ENCODE measurements at places on chromosomes 7 and 10.

GRCh38 chr10:82318534-82318933, 443.5 kb downstream of the NRG3 start:
- DNase-seq: no peak

DNA sequence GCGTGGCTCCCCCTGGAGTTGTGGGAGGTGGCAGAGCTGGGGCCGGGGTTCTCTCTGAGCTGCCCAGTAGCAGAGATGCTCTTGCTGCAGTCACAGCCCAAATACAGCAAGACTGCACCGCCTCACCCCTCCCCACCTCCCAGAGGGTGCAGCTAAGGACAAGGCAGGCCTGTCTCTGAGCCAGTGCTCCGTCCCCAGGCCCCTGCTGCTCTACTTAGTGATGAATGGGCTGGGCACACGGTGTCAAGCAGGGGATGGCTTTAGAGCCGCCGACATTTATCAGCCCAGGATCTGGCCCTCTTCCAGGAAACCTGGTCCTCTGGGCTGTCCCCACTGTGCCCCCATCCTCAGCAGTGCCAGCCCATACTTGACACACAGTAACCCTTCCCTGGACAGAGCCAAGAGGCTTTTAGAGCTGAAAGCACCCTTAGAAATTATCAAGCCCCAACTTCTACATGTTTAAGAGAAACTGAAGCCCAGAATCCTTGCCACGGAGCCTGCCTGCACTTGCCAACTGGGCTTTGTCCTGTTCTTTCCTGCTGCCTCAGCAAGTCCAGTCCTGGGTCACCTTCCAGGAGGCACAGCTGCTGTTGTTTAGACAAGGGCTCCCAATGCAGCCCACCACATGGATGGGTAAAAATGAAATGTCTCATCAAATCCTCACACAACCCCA, 137.1 kb upstream of the UNC5B start:
- DNase-seq: peak; percentile 76

GRCh38 chr10:26854524-26854923, 6.2 kb downstream of the ABI1 start:
- no peak for DNase-seq

- DNase-seq: no peak
These were observed 45.3 kb upstream of the RAPGEF5 start for GRCh38 chr7:22402250-22402649.

DNA sequence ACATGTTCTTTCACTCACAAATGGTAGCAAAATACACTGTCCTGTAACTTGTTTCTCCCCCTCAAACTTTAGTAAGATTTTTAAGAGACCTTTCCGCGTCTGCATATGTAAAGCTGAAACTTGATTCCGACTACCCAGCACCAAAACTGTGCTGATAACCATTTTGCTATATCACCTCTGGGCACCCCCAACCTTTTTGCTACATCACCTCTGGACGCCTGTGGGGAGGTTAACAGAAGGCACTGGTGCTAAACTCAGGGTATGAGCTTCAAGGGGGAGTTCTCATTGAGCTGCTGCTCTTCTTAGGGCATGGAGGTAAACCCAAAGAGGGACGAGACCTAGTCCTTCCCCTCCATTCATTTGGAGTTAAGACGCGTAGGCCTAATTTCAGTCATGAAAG, 67.6 kb upstream of the NFE2L3 start:
- DNase-seq: no peak

DNA sequence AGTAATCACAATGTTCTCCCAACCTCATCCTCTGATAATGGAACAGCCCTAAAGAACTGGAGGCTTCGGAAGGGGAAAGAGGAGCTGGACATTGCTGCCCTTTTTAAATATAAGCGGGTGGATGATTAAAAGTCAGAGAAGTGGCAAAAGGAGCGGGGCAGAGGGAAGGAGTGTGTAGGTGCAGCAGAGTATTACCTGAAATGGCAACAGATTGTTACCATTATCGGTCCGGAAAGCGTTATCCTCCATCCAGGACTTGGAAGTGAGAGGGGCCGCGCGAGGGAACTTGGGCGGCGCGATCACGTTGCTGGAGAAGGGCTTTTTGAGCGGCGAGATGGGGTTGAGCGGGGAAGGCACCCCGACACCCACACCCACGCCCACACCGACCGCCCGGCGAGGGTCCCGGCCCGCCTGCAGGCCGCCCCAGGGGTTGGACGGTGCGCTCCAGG, 51.7 kb downstream of the CPEB3 start:
- DNase-seq: peak; percentile 19

GRCh38 chr7:108004220-108005142, 1.5 kb upstream of the LAMB1 start:
- DNase-seq: no peak

DNA sequence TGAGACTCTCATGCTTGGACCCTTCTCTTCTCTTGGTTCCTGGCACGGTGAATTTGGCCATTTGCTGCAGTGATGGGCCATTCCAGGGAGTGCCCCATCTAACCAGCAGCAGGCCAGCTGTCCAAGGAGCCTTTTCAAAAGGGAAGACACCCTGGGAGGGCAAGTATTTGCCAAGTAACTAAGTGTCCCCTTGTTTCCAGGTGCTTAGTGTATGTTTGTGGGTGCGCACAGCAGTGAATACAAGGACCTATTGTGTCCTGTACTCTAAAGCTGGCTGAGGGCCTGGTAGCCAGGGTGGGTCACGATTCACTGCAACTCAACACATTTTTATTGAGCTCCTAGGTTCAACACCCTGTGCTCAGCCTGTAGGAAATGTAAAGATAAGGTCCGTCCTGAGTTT, 348.8 kb downstream of the RNLS start:
- no peak for DNase-seq

GRCh38 chr7:143460271-143460979, 17.2 kb downstream of the TAS2R60 start:
- no peak for DNase-seq

DNA sequence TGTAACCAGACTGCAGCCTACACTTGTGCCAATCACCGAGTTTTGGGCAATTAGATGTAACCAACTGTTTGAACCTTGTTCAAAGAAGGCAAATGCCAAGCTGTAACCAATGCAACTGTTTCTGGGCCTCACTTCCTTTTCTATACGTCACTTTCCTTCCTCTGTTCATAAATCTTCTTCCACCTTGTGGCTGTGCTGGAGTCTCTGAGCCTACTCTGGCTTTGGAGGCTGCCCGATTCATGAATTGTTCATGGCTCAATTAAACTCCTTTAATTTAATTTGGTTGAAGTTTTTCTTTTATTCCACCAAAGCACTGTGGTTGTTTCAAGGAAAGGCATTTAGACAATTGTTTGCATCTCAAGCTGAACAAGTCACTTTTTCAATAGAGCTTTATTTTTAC, 43.5 kb upstream of the UCN3 start:
- DNase-seq: no peak

GRCh38 chr7:52269669-52270068, 765.8 kb upstream of the POM121L12 start:
- DNase-seq: no peak

- no peak for DNase-seq
These were observed 54.3 kb upstream of the KCND2 start for GRCh38 chr7:120218712-120219111.

- no peak for DNase-seq
These were observed 9.5 kb downstream of the AKR1E2 start for GRCh38 chr10:4835494-4835918.

DNA sequence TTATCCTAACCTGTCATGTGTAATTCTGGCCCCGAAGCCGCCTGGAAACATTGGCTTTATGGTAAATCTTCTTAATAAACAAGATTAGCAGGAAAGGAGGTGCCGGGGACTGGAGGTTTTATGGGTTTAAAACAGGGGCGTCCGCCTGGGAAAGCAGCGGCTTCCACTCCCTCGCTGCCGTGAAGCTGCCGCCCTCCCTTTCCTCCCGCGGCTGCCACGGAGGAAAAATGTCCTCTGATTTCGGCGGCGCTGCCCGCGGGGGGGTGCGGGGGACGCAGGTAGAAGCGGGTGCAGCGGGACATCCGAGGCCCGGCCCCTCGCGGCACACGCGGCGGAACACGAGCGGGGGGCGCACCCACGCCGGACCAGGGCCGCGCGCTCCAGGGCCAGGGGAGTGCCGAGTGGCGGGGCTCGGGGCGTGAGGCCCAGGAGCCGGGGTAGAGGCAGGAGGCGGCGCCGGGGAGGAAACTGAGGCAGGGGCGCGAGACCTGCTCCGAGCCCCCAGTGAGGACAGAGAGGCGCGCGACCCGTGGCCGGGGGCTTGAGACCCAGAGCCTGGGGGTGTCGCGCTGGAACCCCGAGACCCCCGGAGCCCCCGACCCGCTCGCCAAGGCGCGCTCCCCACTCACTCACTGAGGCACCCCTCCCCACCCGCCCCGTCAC, 993 bp downstream of the PTPRN2 start:
- no peak for DNase-seq

DNA sequence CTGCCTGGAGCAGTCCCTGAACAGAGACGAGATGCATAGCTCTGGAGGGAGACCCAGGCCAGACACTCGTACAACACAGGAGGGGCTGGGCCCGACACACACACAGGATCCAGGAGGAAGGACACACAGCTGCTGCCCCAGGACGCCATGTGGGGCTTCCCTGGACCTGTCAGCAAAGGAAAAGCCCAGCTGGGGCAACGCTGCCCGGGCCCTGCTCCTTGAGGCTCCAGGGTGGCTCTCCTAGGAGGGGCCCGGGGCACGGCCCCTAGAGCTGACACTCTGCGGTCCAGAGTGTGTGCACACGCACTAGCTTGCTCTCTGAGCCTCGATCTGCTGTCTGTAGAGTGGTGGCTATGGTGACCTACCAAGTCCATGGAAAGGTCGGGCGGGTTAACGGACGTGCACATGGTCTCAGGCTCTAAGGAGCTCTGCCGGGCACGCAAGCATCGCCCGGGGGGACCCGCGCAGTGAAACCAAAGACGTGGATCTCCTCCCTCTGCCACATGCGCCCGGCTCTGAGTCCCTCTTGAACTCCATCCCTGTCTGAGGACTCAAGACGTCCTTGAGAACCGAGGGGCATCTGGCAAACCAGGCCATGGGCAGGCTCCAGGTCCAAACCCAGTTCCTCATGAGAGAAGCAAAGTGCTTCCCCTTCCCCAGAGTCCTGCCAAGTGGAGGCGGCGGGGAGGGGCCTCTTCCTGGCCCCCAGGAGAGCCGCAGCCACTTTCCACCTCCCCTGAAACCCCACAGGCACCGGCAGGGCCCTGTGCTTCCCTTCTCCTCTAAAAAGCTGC, 279.0 kb downstream of the ELFN1 start:
- peak; percentile 42 for DNase-seq

DNA sequence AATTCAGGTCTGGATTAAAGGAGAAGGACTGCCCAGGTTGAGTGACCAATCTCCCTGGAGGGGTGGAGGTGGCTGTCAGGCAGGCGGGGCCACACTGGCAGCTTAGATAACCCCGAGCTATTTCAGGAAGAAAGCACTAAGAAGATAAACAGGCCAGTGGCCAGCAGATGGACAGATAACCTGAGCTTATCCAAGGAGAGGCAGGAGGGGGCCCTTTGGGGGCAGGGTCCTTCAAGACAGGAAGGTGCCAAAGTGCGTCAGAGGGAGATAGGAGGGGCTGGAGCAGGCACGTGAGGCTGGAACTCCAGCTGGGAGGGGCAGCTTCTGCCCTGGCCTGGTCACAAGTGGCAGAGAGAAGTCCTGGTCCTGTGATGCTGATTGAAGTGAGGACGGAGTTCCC, 29.8 kb upstream of the PODXL start:
- peak; percentile 83 for DNase-seq

- DNase-seq: no peak
These were observed 66.5 kb downstream of the RAB11FIP2 start for GRCh38 chr10:117980216-117980615.

- DNase-seq: no peak
These were observed 260.0 kb upstream of the NRP1 start for GRCh38 chr10:33594475-33594874.

- no peak for DNase-seq
These were observed 17.3 kb downstream of the CCDC3 start for GRCh38 chr10:12984165-12984747.

- DNase-seq: no peak
These were observed 127.0 kb downstream of the ATE1 start for GRCh38 chr10:121800831-121801230.

- DNase-seq: no peak
These were observed 453.8 kb upstream of the ANKRD30A start for GRCh38 chr10:36671607-36672006.

GRCh38 chr7:66306243-66306642, 101.1 kb downstream of the TPST1 start:
- DNase-seq: no peak

GRCh38 chr7:134307320-134307719, 9.4 kb downstream of the SLC35B4 start:
- no peak for DNase-seq

DNA sequence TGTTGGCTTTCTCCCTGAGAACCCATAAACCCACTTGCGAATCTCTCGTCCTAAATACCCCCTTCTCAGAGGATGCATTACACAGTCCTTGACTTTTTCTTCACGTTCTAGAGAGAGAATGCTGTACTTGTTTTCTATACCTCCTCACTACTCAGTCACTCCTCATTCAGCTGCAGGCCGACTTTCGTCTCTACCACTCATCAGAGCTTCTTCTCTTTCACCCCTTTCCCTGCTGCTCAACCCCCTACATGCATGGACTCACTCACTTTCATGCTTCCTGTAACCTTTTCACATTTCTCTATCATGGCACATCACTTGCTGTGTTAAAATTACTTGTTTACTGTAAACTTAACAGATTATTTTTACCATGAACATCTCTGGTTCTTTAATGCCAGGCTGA, 19.8 kb downstream of the MDFIC start:
- no peak for DNase-seq

DNA sequence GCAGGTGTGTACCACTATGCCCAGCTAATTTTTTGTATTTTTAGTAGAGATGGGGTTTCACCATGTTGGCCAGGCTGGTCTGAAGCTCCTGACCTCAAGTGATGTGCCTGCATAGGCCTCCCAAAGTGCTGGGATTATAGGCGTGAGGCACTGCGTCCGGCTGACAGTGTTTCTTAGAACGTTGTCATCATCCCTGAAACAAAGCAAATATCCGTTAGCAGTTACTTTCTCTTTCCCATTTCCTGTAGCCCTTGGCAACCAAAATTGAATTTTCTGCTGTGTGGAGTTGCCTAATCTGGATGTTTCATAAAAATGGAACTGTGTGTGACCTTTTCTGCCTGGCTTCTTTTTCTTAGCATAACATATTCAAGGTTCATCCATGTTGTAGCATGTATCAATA, 22.4 kb downstream of the ZNF33A start:
- no peak for DNase-seq

- no peak for DNase-seq
These were observed 583.5 kb downstream of the CNTNAP2 start for GRCh38 chr7:146700015-146700560.

GRCh38 chr7:67033251-67033650, 36.6 kb downstream of the TYW1 start:
- DNase-seq: no peak

- no peak for DNase-seq
These were observed 6.2 kb upstream of the CFAP58 start for GRCh38 chr10:104347295-104348045.

Measured in heart left ventricle (tissue), 16 donors.